Stimulated activated naive CD4-positive, alpha-beta T cell treated with Interleukin-2 at 50 U/mL for 16 hours (primary cell): ENCODE measurements at places on chromosomes 16 and 17.

GRCh38 chr16:10576390-10577304, 3.8 kb downstream of the EMP2 start:
- DNase-seq: no peak

DNA sequence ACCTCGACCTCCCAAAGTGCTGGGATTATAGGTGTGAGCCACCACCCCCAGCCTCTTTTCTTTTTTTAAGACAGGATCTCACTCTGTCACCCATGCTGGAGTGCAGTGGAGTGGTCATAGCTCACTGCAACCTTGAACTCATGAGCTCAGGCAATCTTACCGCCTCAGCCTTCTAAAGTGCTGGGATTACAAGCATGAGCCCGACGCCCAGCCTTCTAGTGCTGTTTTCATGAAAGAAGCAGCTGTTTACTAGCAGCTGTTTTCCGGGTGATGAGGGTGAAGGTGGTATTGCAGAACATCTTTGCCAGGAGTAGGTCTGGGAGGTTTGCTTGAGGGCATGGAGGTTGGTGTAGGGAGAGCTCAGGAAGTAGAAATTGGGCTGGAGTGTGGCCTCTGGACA, 2.0 kb downstream of the ADCY7 start:
- DNase-seq: no peak

DNA sequence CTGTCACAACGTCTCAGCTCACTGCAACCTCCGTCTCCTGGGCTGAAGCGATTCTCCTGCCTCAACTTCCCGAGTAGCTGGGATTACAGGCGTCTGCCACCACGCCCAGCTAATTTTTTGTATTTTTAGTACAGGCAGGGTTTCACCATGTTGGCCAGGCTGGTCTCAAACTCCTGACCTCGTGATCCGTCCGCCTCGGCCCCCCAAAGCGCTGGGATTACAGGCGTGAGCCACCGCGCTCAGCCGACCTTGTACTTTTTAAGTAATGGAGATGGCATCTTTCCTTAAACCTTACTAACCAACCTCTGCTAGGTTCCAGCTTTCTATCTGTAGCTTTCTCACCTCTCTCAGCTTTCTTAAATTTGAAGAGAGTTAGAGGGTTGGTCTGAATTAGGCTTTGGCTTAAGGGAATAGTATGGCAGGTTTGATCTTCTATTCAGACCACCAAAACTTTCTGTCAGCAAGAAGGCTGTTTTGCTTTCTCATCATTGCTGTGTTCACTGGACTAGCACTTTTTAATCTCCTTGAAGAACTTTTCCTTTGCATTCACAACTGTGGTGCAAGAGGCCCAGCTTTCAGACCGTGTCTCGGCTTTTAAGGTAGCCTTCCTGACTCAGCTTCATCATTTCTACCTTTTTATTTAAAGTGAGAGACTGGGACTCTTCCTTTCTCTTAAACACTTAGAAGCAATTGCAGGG, 28.0 kb downstream of the YWHAE start:
- no peak for DNase-seq

GRCh38 chr17:39083270-39083669, 68.2 kb downstream of the PLXDC1 start:
- no peak for DNase-seq

DNA sequence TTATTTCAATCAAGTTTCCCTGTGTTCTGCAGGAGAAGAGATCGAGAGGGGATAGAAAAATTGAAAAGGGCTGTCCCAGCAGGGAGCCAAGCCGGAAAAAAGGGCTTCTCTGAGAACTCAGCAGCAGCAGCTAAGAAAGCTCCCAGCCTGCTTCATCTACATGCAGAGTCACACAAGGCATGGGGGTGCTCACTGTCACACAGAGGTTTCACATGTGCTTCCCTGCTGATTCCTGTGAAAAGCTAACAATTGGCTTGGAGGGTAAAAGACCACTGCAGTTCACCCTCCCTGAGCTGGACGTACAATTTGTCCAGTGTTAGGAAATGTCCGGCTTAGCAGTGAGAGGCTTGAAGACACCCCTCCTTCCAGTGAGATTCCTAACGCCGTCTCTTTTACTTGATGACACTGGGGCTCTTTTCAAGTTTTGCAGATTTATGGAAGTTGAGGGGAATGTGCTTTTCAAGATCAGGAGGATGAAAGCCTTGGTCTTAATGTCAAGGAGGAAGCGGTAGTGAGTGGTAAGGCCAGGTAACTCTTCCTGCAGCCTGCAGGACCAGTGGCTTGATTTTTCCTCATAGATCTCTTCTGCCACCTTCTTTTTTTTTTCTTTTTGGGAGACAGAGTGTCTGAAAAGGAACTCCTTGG, 85.6 kb downstream of the WNT3 start:
- no peak for DNase-seq

DNA sequence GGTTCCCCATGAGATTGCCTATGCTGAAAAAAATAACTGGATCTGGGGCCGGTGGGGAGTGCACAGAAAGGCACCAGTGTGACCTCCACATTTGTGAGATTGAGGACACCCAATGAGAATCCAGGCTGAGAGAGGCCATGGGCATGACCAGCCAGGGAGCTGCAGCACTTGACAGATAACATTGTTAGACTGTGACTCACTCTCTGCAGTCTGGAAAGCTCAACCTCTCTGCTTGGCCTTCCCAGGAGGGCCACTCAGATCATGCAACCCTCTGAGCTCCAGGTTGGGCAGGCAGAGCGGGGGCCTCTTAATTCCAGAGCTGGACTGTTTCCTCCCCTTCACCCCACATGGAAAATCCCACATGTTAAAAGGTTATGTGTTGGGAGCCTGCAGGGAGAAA, 30.1 kb downstream of the FZD2 start:
- no peak for DNase-seq

- no peak for DNase-seq
These were observed 160.9 kb upstream of the CDH5 start for GRCh38 chr16:66205287-66206231.

GRCh38 chr17:32629563-32630190, 142.9 kb downstream of the CDK5R1 start:
- no peak for DNase-seq

- peak; percentile 87 for DNase-seq
These were observed 101.6 kb downstream of the RAB11FIP4 start for GRCh38 chr17:31492880-31493655.

DNA sequence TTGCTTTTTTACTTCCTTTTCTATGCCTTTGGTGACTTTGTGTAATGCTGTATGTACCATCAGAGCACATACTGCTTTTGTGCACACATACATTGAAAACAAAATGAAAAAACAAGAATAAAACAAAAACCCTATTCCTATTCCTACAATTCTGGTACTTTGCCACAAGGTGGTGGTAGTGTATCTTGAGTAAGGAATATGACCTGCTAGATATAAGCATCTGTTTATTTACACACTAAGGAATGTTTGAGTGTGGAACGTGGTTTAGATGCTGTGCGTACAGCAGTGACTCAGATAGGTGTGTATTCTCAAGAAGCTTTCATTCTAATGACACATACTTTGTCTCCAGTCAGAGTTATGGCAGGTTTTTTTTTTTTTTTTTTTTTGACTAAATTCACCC, 606.2 kb downstream of the WWOX start:
- DNase-seq: peak; percentile 4

GRCh38 chr17:7656958-7657609, 6.4 kb downstream of the ATP1B2 start:
- DNase-seq: no peak
